ENCODE measurements at places on chromosomes 11 and 22.
A peak's percentile ranks its signal among the peaks of the same experiment; 100 is the strongest.

DNA sequence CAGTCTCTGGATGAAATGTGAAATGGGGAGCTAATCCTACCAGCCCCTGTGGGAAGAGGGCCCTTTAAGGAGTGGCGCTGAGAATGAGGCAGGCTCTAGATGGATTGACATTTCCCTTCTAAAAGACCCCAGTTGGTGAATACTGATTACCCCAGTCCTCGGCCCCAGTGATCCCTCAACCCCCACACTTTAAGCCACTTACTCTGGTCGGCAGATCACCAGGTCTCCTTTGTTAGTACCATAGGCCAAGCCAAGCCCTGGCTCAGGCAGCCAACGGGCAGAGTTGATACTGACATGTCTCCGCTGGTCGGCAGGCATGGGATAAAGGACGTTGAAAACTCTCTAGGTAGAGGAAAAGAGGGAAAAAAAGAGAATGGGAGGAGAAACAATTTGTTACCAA is 26.1 kb upstream of the CHRM4 start:
- DNase-seq = no peak

DNA sequence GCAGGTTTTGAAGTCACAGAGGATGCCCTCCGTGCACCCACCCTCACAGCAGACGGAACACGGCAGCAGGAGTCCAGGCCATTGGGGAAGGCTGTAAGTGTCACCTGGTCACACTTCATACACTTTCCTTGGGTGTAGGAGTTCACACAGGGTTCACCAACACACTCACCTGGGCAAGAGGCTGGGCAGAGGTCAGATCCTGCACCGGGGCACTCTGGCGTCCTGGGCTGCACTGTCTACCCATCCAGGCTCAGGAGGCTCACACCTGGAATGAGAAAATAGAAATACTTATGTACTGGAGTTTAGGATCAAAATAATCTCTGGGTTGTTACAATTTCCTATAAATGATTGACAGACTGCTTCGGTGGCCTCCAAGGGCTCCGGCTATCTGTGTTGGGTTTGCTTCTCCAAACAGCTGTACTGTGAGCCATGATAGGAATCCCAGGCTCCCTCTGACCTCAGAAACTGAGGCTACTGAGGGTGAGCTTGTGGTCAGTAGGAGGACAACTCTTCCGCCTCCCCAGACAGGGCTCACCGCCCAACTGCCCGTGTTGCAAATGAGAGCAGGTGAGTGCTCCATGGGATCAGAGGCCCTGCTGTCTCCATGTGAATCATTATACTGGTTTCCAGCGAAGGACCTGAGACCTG is 20.1 kb upstream of the CARS1 start:
- DNase-seq = no peak

DNA sequence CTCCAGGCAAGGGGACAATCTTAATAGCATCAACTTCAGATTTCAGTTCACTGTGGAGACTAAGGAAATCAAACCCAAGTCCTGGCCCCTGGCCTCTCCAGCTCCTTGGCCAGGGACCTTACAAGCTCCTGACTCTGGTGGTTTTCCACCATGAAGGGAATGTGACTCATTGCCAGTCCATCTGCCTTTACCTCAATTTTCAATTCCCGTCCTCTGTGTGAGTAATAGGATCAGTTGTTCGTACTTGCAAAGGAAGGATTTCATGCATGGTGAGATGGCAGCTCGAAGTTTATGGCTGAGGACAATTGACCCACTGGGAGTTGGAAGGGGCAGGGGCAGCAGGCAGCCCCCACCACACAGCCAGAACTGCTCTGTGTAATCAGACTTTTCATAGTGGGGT is 42.5 kb downstream of the INSC start:
- DNase-seq = no peak

DNA sequence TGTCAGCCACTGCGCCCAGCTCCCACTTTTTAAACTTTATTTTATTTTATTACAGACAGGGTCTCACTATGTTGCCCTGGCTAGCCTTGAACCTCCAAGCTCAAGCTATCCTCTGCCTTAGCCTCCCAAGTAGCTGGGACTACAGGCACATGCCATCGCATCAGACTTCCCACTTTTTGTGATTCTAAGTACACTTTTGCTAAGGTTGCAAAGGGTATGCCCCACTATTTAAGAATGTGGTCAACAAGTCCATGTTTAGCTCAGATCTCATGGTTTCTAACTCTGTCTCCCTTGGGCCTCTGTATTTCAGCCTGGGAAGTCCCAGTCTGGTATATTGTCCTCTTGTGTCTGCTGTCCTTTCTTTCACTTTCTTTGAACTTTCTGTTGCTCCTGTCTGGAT is 35.3 kb downstream of the EXPH5 start:
- DNase-seq = no peak

DNA sequence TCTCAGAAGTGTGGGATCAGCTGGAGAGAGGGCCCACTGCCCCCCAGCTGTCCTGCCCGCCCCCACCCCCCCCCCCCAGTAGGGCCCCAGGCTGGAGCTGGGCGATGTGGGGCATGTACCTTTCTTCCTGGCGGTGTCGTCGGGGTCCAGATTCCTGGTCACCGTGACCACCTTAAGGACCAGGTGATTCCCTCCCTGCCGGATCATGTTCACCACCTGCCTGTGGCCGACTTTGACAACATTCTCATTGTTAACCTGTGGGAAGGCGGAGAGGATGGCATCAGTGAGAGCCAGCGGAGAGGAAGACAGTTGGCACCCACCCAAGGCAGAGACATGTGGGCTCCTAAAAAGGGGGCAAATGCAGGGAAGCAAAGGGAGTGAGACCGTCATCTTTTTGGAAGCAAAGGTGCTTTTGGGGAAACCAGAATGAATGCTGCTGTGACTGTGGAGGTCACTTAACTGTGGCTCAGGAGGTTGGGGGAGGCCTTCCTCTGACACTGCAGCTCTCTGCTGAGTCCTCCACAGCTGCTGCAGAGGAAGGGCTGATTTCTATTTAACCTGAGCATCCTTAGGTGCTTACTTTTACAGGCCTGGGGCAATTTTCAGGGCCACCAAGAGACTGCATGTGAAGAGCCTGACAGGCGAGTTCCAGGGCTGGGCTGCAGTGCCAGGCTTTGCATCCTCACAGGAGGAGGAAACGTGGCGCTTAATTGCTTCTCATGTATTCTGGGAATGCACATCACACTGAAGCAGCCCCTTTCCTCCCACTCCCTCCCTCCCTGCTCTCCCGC is 104.5 kb downstream of the CTTN start:
- DNase-seq = peak; percentile 95

DNA sequence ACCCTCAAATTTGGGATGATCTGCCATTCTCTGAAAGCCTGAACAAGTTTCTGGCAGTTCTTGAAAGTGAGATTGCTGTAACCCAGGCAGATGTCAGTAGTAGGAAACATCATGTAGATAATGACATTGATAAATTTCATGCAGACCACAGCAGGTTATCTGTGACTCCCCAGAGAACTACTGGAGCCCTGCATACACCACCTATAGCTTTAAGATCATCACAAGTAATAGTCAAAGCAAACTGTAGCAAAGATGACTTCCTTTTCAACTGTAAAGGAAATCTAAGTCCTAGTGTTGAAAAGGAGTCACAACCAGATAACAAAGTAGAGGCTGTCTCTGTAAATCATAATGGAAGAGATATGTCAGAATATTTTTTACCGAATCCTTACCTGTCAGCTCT is 31.0 kb downstream of the DDIAS start:
- no peak for DNase-seq

GRCh38 chr11:2071748-2072385 is 67.3 kb downstream of the IGF2 start:
- no peak for DNase-seq

- DNase-seq = no peak
These were observed 27.0 kb downstream of the SGSM3 start for GRCh38 chr22:40397396-40397795.

DNA sequence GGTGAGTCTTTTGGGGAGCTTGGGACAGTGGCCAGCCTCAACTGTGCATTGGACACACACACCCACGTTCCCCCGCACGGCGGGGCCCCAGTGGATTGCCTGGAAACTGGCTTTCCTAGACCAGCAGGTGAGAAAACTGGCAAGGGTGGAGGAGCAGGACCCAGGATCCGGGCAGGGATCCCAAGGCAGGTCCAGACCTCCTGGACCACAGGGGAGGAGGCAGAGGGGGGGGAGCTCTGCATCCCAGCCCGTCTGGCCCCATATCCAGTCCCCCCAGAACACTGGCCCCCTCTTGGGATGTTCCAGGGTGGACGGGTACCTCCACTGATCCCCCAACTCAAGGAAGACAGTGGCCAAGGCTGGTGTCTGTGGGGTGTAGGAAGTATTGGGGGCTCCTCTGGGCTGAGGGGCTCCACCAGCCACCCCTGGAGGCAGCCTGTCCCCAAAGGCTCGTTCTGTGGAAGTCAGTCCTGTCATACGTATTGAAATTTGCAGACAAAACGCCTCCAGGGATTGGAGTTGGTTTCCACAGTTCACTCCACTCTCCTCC is 89.3 kb upstream of the LINC01488 start:
- DNase-seq = no peak

DNA sequence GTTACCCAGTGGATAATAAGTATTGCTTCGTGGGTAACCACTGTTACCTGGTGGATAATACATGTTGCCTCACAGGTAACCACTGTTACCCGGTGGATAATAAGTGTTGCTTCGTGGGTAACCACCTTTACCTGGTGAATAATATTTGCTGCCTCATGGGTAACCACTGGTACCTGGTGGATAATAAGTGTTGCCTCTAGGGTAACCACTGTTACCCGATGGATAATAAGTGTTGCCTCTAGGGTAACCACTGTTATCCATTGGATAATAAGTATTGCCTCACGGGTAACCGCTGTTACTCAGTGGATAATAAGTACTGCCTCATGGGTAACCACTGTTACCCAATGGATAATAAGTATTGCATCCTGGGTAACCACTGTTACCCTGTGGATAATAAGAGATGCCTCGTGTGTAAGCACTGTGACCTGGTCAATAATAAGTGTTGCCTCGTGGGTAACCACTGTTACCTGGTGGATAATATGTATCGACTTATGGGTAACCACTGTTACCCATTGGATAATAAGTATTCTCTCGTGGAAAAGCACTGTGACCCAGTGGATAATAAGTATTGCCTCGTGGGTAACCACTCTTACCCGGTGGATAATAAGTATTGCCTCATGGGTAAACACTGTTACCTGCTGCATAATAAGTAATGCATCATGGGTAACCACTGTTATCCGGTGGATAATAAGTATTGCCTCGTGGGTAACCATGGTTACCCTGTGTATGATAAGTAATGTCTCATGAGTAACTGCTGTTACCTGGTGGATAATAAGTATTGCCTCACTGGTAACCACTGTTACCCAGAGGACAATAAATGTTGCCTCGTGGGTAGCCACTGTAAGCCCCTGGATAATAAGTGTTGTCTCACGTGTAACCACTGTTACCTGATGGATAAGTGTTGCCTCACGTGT is 20.1 kb upstream of the NXPE4 start:
- no peak for DNase-seq

- peak; percentile 12 for DNase-seq
These were observed 10.2 kb upstream of the PDE2A start for GRCh38 chr11:72684236-72684912.

- no peak for DNase-seq
These were observed 10.9 kb downstream of the AIP start for GRCh38 chr11:67493548-67494370.

DNA sequence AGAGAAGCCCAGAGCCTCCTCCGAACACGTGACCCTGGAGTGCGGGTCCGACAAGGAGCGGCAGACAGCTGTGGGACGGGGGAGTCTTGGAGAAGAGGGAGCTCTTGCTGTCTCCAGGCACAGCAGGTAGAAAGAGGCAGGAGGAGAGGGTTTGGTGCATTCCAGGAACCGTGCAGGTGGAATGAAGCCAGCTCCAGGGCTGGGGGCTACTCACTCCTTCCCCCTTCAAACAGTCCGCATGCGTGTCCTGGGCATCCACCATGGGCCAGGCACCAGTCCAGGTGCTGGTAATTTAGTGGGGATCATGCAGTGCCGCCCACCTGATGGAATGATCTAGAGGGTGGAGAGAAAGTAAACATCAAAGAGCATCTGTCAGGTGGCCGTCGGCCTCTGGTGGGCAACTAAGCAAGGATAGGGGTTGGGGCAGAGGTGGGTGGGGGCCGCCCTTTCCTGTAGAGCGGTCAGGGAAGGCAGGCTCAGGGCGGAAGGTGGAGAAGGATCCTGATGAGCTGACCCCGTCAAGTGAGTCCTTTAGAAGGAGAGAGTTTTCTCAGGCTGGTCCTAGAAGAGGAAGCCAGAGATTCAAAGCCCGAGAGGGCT is 850.0 kb downstream of the TBC1D22A start:
- DNase-seq = no peak

GRCh38 chr11:133263332-133263731 is 269.0 kb downstream of the OPCML start:
- no peak for DNase-seq

DNA sequence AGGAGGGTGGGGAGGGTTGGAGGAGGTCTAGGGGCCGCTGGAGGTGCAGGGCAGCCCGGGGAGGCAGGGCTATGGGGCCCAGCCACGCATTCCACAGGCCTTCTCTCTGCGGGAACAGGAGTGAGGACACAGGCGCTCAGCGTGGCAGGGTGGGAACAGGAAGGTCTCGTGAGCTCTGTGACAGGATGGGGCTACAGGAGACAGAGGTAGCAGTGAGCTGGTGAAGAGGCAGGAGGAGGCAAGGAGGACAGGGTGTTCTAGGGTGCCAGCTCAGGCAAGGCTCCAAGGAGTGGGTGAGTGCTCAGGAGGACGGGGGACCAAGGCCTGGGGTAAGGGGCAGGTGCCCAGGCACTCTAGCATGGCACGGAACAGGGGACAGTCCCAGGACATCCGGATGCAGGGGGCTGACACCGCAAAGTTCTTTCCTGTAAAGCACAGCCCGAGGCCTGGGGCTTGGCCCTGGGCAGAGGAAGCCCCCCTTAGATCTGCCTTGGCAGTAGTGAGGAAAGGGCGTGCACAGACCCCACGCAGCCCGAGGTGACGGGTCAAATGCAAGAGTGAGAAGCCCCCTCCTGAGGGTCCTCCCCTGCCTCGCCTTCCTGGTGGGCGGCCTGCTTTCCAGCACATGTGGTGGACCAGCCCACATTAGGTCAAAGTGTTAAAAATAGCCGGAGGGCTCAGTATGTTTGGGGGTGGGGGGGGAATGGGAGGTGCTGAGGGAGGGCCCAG is 4.7 kb upstream of the NEAT1 start:
- no peak for DNase-seq

- DNase-seq = no peak
These were observed 11.3 kb upstream of the ETS1 start for GRCh38 chr11:128598506-128599150.

- DNase-seq = no peak
These were observed 24.2 kb downstream of the MED15 start for GRCh38 chr22:20531404-20532201.

DNA sequence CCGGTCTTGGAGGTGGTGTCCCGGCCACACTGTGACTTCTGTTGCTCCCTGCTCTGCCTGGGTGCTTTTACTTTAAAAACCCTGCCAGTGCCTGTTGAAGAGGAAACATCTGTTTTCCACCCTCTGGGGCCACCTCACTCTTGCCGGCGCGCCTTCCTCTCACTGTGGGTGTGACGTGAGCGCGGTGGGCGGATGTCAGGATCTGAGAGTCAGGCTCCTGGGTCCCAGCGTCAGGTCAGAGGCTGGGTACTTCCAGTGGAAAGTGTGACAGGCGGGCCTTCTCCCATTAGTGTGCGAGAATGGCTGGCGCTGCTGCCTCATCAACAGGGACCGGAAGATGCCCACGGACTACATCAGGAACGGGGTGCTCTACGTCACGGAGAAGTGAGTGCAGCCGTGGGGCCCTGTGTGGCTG is 54.2 kb downstream of the GRAMD4 start:
- no peak for DNase-seq

Measured in NCI-H1105 treated with DMSO at 0.1 percent for 48 hours (cell line).